ENCODE measurements at places on chromosomes 2 and 18.
A peak's percentile ranks its signal among the peaks of the same experiment; 100 is the strongest.

DNA sequence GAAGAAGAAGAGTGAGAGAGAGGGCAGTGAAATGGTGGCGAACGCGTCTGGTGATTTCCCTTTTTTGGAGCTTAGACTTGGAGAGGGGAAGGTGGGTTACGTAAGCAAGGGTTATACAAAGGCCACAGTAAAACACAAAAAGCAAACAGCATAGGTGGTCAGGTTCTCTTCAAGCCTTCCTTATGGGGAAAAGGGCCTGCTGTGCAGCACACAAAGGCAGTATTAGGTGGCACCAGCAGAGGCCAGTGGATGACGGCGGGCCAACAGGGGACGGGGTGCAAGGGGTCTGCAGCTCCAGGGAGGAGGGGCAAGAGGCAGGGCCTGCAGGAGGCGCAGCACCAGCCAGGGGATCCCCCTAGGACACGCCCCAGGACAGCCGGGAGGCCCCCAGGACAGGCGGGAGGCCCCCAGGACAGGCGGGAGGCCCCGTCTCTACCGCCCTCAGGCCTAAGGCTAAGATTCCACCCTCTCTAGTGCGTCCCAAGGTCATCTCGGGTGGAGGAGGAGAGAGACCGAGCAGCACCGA is 32.6 kb upstream of the NPC1 start:
- no peak for DNase-seq

DNA sequence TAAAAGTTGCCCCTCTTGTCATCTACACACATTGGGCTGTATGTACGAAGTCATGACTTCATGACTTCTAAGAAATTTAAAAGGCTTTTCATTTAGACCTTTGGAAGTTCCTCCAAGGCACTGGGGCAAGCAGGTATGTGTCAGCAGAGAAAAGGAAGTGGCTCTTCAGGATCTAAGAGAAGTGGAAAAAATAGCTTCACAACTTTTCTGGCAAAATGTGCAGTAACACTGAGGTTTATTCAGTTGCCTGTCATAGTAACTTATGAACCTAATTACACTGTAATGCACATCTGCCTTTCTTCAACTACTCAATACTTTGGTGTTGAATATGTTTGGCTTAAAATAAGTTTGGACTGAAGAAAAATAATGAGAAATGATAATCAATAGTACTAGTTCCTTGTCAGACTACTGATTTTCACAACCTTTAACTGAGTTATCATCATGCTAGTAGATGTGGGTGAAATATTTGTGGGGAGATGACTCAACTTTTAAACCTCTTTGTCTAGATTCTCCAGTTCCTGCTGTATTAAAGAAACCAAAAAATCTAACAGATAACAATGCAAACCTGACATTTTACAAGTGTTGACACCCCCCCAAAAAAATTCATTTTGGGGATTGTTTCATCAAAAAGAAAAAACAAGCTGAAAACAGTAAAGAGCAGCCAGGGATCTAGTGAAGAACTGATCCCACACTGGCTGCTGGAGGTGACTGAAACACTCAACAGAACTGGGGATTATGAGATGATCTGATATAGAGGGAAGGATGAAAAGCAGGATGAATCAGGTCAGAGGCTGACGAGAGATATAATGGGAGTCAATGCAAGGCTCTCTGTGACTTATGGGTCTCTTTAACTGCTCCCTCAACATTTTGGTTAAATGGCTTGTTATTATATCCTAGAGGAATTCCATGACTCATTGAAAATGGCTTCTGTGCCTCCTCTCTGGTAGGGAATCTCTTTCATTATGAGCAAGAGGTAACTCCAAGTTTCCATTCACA is 84.6 kb downstream of the COLEC12 start:
- DNase-seq, result peak; percentile 95

- DNase-seq, result no peak
These were observed 159.3 kb upstream of the GULP1 start for GRCh38 chr2:188132385-188132784.

DNA sequence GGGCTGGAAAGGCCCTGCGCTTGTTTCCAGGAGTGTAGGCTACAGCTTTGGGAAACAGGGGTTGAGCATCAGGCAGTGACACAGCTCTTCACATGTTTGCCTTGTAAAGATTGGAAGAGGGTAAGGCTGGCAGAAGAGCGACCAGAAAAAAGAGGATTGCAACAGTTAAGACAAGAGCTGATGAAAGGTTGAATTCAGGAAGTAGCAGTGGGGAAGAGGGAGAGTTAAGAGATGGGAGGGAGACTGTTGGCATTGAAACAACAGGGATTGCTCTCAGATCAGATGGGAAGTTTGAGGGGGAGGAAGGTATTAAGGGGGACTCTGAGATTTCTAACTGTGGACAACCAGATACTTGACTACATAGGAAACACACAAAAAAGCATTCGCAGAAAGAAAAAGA is 96.9 kb downstream of the CTAGE1 start:
- DNase-seq, result no peak

DNA sequence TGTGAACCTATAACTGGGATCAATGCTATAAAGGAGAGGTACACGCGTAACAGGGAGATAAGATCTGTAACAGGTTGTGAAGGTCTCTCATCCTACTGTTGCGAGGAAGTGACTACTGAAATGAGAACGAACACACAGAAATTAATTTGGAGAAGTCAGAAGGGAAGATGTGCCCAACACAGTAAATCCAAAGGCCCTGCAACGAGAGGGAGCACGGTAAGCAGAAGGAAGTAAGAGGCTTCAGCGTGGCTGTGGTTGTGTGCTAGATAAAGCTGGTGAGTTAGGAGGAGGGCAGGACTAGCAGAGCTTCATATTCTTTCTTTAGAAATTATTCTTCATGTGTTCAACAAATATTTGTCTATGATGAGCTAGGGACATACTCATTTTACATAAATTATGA is 2.5 kb upstream of the ATG16L1 start:
- no peak for DNase-seq

DNA sequence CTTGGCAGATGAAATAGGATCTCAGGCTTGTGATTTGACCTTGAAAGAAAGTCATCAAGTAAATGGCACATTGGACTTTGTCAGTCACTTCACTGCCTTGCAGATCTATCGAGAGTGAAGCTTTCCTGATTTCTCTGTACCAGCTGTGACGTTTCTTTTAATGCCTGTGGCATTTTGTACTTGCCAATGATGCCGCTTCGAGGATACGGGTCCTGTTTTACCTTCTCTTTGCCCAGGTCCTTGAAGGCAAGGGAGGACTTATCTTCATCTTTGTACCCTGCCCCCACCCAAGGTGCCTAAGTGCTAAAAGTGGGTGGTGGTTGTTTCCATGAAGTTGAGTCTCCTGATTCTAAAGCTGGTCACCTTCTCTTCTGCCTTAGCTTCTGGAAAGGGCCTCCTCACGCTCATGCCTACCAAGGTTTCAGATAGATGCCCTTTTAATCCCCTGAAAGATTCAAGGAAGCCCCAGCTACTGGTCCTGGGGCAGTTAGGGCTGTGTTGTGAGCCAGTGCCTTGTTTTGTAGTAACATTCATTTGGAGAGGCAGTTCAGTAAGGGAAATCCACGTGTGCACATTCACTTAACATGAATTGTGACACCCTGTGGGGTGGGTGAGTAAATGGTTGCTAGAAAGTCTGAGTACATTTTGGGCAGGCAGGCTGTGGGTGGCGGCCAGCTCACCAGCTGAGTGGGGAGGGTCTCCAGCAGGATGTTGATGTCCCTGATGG is 6.1 kb downstream of the LBH start:
- no peak for DNase-seq

DNA sequence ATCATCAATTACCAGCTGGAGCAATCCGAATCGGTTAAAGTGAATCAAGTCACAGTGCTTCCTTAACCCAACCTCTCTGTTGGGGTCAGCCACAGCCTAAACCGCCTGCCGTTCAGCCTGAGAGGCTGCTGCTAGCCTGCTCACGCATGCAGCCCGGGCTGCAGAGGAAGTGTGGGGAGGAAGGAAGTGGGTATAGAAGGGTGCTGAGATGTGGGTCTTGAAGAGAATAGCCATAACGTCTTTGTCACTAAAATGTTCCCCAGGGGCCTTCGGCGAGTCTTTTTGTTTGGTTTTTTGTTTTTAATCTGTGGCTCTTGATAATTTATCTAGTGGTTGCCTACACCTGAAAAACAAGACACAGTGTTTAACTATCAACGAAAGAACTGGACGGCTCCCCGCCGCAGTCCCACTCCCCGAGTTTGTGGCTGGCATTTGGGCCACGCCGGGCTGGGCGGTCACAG is 496 bp upstream of the ITGA4 start:
- DNase-seq, result peak; percentile 68

GRCh38 chr18:31267823-31268481 is 50.0 kb upstream of the DSG1 start:
- no peak for DNase-seq

DNA sequence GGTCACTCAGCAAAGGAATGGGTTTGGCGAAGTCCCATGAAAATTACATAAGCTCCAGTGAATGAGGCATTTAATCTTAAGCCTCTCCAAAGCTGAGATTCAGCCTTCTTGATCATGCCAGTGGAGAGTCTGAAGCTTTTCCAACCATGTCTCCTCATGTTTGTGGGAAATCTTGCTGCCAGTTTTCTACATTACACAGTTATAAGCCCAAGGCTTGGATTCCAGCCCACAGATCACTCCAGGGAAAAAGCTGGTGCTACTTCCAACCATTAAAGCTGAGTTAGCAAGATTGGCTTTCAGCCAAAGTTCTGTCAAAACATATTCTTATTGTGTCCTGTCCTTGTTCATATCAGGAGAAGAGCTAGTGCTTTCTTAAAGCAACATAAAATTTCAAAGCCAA is 293.8 kb downstream of the LRRTM4 start:
- DNase-seq, result no peak

DNA sequence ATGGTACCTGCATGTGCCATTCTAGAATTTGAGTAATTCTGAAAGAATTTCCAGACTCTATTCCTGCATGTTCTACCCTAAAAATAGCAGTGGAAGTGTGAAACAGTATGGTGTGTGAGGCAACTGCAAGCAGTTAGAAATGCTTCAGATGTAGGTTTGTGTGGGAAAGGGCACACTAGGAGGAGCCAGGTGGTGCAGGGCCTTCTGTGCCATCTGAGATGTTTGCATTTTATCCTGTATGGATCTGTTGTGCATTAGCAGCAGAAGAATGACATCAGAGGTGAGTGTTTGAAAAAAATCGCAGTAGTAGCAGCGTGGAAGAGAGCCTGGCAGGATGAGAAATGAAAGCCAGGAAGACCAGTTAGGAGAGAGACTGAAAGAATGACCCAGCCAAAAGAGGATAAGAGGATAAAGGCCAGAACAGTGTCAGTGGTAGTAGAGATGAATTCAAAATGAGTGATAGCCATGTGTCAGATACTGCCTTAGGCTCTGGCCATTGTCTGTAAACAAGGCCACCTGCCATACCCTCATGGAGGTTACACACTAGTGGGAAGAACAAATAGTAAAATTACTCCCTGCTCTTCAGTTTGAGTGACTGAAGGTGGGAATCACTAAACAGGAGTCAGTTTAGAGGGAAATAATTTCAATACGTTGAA is 142.2 kb downstream of the PKP4 start:
- peak; percentile 19 for DNase-seq

GRCh38 chr2:148136441-148136840 is 115.5 kb downstream of the MBD5 start:
- DNase-seq, result no peak

GRCh38 chr2:239938651-239939486 is 86.3 kb downstream of the NDUFA10 start:
- DNase-seq, result no peak

- DNase-seq, result no peak
These were observed 1933.3 kb downstream of the SUCLG1 start for GRCh38 chr2:82525744-82526143.

DNA sequence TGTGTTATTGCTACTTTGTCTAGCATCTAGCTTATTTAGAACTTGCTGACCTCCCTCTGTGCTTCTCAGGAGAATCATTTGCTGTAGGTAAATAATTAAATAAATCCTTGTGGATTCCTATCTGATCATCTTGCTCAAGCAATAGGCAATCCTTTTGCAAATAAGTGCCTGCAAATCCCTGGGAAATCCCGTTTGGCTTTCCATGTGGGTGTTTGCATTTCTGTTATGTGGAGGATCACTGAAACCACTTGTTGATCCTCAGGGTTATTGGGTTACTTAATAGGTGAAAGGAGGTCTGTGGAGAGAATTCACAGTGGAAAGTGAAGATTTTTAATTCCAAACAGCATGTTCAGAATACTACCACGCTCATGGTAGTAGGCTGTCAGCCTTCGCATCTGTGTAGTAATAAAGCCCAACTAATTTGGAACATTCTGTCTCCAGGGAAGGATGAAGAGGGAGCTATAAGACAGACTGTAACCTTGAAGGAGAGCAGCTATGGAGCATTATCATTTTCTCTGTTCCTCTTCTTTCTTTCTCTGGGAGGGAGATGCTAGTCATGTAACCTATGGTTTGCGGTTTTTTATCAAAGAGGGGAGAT is 72.5 kb downstream of the GULP1 start:
- DNase-seq, result no peak

GRCh38 chr2:73946215-73946614 is 19.5 kb downstream of the DGUOK start:
- no peak for DNase-seq

- no peak for DNase-seq
These were observed 55.7 kb upstream of the AMMECR1L start for GRCh38 chr2:127941461-127941860.

DNA sequence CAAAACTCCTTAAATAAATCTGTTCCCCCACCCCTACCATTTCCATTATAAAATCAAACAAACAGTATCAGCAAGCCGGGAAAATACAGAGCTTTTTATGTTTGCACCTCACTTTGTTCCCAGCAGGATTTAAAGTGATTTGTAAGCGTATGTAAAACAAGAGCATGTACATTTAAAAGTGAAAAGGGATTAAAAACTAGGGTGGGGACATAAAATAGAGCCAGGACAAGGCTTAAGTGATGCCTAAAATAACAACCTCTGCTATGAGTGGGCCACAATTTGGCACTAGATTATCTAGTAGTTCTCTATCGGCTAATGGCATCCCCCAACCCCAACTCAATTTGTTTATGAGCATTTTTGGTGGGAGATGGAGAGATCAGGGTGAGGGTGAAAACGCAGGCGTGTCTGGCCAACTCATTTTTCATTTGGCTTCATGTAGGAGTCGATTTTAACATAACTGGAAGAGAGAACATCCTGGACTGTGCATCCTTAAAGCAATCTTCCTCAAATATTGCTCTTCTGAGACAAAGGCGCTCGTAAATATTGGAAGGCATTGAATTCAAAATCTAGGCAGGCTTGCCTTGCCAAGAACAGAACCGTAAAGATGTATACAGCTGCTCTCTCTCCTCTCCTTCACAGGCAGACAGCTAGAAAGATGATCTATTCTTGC is 34.5 kb upstream of the TSPYL6 start:
- DNase-seq, result no peak

All from ELR (cell line).